ENCODE measurements at places on chromosomes 16 and 17. TPM values are rescaled to one million over a fixed set of nuclear protein-coding genes. Genes with fewer than 3 reads are reported as not detected.

- no peak for DNase-seq
- no peaks in the 10 kb centered on the region for H3K27me3 ChIP-seq
- H3K27ac ChIP-seq, result no peak overlapping the region
- peaks cover 40% of the 10 kb centered on the region for H3K4me1 ChIP-seq
- H3K4me3 ChIP-seq, result no peak overlapping the region
These were observed 16.6 kb upstream of the CCL8 start for GRCh38 chr17:34302636-34303035.

GRCh38 chr17:35612924-35613521 is 25.9 kb downstream of the AP2B1 start:
- H3K27me3 ChIP-seq, result no peaks in the 10 kb centered on the region
- no peaks in the 10 kb centered on the region for H3K4me1 ChIP-seq
- H3K27ac ChIP-seq, result no peak overlapping the region
- DNase-seq, result no peak
- no peak overlapping the region for H3K4me3 ChIP-seq

QPRT gene
- total RNA-seq, result 4.3 TPM

EPN3 gene
- not detected for total RNA-seq

DNA sequence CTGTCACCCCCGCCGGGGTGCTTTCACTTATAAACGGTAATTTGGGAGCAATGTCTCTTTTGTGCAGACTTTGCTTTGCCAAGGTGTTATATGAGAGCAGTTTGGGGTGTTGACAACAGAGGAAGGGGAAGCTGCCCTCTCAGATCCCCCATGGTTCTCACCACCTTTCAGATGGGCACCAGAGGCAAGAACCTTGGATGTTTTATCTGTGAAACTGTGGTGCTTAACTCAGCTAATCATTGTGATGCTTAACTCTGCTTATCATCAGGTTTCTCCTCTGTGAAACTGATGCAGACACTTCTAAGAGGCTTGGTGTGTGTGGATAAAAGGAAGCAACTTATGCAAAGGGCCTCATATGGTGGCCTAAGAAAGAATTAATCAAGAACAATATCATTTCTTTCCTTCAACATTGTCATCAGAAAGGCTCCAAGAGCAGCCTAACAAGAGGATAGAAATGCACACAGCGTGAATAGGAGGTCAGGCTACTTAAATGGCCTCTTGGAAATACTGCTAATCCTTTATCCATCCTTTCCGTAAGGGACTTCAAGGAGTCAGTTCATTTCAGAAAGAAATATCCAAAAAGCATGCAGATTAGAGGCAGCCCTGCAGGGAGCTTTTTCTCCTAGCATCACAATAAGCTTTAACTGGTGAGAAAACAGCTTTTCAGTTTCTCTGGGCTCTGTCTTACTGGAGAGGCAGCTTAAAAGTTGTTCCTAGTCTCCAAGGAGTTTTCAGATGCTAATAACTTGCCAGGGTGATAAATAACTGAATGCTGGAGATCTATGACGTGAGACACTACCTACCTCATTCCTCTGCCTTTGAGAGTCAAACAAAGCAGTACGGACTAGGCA is 55.1 kb upstream of the CLEC3A start:
- no peak overlapping the region for H3K27ac ChIP-seq
- DNase-seq, result no peak
- H3K4me1 ChIP-seq, result no peaks in the 10 kb centered on the region
- no peaks in the 10 kb centered on the region for H3K36me3 ChIP-seq
- no peaks in the 10 kb centered on the region for H3K27me3 ChIP-seq

- peaks cover 6% of the 10 kb centered on the region for H3K4me1 ChIP-seq
- DNase-seq, result no peak
- H3K36me3 ChIP-seq, result no peaks in the 10 kb centered on the region
- no peak overlapping the region for H3K4me3 ChIP-seq
These were observed 42.9 kb upstream of the KSR1 start for GRCh38 chr17:27413315-27413714.

SNRNP25 gene
- 33.8 TPM for total RNA-seq

POLR2C gene
- 103 TPM for total RNA-seq

AATF gene
- 36.0 TPM for total RNA-seq

DNA sequence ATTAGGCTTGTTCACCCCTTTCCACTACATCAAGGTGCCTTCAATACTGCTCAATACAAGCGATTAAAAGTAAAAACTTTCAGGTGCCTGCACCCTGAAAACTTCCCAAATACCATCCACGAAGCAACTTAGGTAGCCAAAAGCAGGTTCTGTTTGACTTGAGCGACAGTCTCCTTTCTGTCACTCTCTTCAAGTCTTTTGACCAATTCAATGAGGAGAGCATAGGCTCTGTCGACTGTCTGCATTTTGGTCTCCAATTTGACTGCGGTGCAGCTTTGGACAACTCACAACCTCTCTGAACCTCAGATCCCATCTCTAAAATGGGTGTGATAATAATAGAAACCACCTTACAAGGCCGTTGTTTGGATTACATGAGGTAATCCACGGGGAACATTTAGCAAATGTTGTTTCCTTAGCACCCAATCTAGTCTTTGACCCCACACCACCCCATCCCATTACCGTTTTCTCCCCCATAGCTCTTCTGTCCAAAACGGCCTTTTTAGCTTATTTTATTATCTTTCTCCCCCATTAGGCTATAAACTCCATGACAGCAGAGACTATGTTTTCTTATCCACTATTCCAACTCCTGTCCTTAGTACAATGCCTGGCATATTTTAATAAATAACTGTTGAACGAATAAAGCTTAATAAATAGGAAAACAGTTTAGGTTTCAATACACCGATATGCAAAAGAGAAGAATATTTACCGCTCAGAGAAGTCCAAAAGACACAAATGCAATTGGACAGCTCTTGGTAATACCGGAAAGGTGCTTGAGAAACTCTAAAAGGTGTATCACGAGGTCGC is 999 bp downstream of the MARF1 start:
- H3K4me1 ChIP-seq, result no peaks in the 10 kb centered on the region
- DNase-seq, result no peak
- H3K36me3 ChIP-seq, result peaks cover 24% of the 10 kb centered on the region
- H3K4me3 ChIP-seq, result peak overlapping the region; percentile 79
- peak overlapping the region; percentile 100 for H3K27ac ChIP-seq
